ENCODE measurements at places on chromosomes 4 and X. TPM values are rescaled to one million over a fixed set of nuclear protein-coding genes. Genes with fewer than 3 reads are reported as not detected.

GRCh38 chr4:121534187-121534586 is 153.4 kb upstream of the QRFPR start:
- no peak for ATAC-seq

DNA sequence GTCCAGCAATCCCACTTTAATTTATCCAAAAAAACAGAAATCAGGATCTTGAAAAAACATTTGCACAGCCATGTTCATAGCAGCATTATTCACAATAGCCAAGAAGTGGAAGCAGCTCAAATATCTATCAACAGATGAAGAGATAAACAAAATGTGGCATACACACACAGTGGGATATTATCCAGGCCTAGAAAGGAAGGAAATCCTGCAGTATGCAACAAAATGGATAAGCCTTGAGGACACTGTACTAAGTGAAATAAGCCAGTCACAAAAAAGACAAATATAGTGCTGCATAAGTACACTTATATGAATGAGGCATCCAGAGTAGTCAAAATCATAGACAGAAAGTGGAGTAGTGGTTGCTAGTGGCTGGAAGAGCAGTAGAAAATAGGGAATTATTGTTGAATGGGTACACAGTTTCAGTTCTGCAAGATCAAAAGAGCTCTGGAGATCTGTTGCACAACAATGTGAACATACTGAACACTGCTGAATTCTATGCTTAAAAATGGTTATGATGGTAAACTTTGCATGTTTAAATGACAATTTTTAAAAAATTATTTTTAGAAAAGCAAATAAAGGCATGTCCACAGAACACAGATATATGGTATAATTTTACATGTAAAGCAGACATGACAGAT is 25.6 kb downstream of the CHM start:
- no peak for ATAC-seq

DNA sequence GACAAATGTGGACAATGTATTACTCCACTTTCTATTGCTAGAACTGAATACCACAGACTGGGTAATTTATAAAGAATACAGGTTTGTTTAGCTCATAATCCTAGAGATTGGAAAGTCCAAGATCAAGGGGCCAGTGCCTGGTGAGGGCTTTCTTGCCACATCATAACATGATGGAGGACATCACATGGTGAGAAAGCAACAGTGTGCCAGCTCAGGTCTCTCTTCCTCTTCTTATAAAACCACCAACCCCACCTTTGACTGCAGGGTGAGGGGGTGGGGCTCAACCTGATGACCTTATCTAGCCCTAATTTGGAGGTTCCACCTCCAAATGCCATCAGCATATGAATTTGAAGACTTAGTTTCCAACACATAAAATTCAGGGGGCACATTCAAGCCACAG is 105.7 kb upstream of the CXorf66 start:
- no peak for ATAC-seq

DNA sequence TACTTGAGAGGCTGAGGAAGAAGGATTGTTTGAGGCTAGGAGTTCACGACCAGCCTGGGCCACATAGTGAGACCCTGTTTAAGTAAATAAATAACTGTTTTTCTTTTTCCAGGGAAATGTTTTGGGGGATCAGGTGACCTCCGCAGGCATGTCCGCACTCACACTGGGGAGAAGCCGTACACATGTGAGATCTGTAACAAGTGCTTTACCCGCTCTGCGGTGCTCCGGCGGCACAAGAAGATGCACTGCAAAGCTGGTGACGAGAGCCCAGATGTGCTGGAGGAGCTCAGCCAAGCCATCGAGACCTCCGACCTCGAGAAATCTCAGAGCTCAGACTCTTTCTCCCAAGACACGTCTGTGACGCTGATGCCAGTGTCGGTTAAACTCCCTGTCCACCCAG is 30.5 kb downstream of the ZBTB49 start:
- ATAC-seq = no peak

GRCh38 chrX:103187953-103188475 is 26.9 kb upstream of the BEX4 start:
- ATAC-seq = peak; percentile 35

GRCh38 chr4:81714291-81714690 is 242.6 kb upstream of the RASGEF1B start:
- ATAC-seq = no peak

GRCh38 chr4:95209927-95210326 is 338.8 kb downstream of the UNC5C start:
- ATAC-seq = no peak

DNA sequence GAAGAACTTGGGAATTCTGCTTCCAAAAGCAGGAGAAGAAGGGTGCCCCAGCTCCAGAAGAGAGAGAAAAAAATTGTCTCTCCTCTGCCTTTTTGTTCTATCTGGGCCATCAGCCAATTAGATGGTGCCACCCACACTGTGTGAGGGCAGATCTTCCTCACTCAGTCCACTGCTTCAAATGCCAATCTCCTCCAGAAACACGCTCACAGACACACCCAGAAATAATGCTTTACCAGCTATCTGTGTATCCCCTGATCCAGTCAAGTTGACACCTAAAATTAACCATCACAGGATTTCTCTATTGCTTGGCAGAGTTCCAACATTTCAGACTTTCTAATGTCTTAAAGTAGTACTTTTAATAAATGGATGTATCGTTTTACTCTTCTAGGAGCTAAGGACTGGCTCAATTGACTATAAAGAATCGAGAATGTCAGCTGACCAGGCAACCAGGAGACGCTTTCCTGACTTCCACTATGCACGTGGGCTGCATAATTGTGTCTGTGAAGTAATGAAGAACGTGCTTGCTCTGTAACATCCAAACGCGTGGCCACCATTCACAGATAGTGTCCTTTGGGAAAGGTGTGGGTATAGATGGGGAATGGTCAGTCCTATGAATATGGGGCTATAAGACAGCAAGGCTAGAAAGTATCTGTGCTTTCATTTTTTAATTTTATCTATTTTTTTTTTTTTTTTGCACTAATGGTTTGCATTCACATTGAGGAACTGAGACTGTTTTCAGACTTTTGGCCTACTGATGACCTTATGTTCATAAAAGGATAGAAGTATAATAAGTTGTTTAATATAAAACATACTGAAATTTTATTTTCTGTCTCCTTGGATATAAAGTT is 9.9 kb upstream of the SMIM20 start:
- ATAC-seq = no peak

DNA sequence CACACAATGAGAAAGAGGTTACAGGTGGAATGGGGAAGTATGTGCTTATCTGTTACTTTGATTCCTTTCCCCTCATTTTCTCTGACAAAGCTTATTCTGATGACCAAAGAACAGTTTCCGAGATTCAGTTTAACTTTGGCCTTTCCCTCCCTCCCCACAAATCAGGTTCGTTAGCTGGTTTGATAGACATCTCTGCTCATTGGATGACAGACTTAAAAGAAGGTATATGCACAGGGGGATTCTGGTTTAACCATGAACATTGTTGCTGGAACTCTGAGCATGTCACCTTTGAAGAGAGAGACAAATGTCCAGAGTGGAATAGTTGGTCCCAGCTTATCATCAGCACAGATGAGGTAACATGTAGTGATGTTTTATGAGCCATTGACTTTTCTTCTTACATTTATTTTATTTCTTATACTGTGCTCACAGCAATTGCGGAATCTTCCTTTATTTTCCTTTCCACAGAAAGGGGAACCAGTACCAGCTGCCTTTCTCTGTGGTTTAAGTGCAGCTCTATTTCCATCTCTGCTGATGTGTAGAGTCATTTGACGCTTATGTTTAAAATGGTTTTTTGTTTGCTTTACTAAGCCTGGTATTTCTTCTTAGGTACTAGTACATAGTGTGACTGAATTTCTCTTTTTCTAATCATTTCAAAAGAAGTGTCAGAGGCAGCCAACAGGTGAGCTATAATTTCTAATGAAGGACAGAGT is 125.0 kb downstream of the AKAP4 start:
- ATAC-seq = no peak

DNA sequence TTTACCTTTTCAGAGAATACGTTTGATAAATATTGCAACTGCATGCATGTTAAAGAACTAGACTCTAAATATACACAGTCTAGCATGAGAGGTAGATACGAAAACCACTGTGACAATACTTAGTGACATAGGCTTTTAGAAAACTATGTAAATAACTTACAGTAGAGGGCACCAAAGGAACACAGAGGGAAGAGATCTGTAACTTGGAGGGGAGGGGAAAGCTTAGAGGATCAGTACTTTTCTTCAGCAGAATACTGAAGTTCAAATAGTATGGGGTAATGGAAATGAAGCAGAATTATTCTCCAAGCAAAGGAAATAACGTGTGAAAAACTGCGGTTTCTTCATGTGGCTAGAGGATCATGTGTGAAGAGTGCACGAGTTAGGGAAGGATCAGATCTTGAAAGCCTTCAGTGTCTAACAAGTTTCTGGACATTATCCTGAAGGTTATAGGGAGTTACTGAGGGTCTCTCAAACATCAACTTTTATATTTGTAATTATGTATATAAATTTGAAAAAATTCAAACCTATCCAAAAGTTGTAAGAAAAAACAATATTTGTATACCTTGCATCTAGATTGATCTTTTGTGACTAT is 264.3 kb downstream of the NPFFR2 start:
- peak; percentile 61 for ATAC-seq

GRCh38 chr4:83011689-83012199 is 1.1 kb upstream of the LIN54 start:
- no peak for ATAC-seq

DNA sequence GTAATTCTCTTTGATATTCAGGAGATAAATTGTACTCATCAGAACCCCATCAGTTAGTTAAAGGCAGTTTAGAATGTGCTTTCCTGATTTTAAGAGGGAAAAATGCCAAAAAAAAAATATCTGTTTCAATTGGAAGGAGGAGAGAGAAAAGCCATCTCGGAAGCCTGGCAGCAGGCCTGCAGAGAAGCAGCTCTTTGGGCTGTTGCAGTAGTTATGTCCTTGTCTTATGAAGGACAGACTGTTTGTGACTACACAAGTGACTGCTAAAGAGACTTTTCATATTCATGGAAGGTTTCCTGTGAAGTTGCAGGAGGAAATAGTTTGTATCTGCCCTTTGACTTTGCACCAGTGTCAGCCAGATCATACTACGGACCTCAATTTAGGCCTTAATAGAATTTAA is 88.8 kb downstream of the DCLK2 start:
- ATAC-seq = no peak

DNA sequence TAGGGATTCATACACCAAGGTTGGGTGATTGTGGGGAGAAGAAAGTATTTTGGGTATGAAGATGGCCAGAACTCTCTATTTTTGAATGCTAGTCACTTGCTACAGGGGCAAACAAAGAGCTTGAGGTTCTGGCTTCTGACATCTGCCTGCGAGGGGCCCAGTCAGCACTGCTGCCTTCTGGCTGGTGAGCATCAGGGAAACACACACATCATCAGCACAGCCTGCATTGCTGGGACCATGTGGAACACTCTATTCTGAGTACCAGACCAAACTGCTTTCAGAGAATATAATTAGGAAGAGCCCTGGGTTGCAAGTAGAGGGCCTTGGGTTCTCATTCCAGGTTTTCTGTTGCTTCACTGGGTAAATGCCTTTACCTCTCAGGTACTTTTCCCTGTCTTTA is 14.1 kb downstream of the TRPC5 start:
- ATAC-seq = peak; percentile 73

DNA sequence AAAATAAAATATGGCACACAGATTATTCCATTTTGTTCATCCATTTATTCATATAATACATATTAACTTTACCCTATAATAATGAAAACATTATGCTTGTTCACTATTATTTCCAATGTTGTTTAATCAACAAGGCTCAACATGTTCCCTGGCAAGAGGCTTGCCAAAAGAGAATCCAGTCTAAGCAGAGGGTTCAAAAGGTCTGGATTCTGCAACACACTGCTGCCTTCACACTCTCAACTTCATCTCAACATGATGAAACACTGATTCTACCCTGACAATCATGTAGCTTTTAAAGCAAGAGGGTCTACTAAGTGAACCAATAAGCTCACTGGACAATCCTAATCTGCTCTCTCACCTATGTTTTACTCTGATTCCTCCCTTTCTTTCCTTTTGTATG is 101.1 kb downstream of the MID1 start:
- no peak for ATAC-seq

GRCh38 chrX:131063613-131064012 is 5.5 kb downstream of the ARHGAP36 start:
- no peak for ATAC-seq

DNA sequence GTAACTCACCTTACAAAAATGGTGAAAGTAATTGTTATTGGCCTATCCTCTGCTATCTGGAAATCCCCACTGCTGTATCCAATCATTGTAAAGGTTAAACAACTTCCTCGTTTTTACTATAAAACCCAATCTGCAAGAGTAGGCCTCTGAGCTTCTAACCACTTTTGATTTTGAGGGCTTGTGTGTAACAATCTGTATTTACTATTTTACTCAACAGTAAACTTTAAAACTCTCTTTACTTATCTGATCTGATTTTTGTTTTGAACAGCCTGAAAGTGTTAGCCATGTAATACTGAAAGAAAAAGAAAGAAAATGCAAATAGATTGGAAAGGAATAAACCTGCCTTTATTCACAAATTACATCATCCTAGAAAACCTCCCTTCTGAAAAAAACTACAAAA is 63.1 kb downstream of the SLC10A7 start:
- ATAC-seq = no peak

- ATAC-seq = no peak
These were observed 190.4 kb downstream of the ARAP2 start for GRCh38 chr4:36053930-36054329.

DNA sequence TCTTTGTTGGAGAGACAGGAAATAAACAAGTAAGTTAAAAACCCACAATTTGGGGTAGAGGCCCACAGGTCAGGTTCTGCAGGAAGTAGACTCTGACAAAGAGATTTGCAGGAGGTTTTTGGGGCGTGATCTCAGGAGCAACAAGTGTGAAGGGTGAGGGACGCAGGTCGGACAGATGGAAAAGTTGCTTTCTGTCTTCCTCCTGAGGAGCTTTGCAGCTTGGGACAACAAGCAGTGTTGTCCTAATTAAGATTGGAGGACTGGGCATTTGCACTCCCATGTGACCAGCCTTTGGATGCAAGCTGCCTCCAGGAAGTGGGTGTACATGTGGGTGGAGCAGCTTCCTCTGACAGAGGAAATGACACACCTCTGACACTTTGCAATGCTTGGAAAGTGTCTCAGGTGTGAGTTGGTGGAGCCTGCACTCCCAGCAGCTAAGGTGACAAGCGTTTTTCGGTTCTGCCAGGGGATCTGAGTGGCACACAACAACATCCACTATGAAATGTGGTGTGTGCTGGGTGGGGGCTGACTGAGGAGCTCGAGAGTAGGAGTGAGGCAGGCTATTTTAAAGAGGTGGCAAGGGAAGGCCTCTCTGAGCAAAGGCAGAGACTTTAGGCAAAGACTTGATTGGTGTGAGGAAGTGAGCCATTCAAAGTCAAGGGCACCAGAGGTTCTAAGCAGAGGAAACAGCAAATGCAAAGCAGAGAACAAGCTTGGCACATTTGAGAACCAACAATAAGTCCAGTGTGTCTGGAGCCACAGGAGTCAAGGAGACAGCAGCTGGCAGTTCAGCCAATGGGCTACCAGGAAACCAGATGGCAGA is 339.8 kb upstream of the GATB start:
- no peak for ATAC-seq

Gene SMIM20
- total RNA-seq = 26.8 TPM

Gene OTC
- total RNA-seq = not detected

Gene RASSF6
- total RNA-seq = 0.13 TPM

Gene MAGED4
- total RNA-seq = 49.4 TPM

Gene CPZ
- not detected for total RNA-seq
